ENCODE measurements at places on chromosomes 1 and 21.

GRCh38 chr1:156268336-156268735 lies 14.3 kb downstream of the SMG5 start:
- DNase-seq = no peak

- DNase-seq = no peak
Observed at GRCh38 chr1:62398377-62398776, 38.5 kb upstream of the USP1 start.

GRCh38 chr1:107919953-107920352 lies 45.0 kb downstream of the VAV3 start:
- no peak for DNase-seq

GRCh38 chr1:171817511-171818265 lies 23.6 kb upstream of the DNM3 start:
- DNase-seq = no peak

DNA sequence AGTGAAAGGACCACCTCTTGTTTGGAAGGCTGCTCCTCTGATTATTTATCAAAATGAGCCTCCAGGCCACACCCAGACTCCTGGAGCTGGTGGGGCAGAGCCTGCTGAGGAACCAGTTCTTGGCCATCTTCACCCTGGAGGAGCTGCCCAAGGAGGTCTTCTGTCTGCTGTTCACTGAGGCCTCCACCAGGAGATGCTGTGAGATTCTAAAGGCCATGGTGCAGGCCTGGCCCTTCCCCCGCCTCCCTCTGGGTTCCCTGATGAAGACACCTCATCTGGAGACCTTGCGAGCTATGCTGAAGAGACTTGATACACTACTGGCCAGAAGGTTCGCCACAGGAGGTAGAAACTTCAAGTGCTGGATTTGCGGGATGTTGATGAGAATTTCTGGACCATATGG lies 61.7 kb upstream of the GJA8 start:
- DNase-seq = no peak

- no peak for DNase-seq
Observed at GRCh38 chr1:246602194-246602593, 35.9 kb downstream of the CNST start.

GRCh38 chr21:21614966-21615365 lies 616.8 kb downstream of the NCAM2 start:
- DNase-seq = no peak

- no peak for DNase-seq
Observed at GRCh38 chr1:182337736-182338571, 53.6 kb downstream of the GLUL start.

- no peak for DNase-seq
Observed at GRCh38 chr1:153790313-153790965, 15.2 kb downstream of the SLC27A3 start.

GRCh38 chr21:35792569-35793305 lies 267.6 kb downstream of the SETD4 start:
- DNase-seq = no peak

DNA sequence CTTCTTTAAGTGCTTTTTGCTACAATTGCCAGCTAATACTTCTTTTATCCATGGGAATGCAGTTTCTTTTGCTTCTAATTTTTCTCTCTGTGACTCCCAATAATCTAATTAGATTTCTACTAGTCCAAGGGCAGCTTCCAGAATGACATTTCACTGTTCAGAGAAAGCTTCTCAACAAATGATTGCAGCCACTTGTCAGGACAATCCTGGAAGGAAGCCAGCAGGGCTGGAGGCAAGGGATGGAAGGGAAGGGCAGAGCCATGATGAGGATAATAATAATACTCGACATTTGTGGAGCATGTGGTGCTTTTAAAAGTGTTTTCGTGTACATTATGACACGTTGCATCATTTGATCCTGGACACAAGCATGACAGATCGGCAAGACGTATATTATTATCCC lies 19.4 kb downstream of the F11R start:
- no peak for DNase-seq

DNA sequence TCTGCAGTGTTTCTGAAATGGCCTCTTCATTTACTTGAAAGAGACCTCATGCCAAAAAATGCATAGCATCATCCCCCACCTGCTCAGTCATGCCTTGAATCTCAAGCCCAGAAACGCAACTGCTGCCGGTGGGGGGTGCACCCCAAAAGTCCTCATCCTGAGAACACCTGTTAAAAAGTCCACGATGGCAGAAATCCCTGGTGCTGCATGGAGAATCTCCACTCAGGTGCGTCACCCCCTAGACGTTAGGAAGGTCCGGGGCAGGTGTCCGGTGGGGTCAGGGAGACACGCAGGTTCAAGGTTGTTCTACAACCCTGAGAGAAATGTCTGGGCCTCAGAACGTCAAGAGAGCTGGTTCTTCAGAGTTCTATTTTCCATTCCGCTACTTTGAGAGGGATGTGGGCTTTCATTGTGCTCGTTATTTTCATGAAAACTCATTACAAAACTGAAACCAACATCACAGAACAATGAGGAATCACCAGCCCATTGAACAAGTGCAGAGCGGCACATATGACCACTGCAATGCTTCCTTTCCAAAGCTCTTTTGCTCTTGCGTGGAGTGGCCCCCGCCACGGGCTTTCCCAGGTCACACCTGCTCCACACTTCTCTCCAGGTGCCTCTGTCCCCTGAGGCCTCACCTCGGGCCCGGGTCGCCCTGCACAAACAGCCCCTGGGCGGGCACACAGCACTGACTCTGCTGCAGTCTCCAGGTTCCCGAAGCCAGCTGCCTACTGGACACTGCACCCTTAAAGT lies 201.9 kb downstream of the TOMM20 start:
- DNase-seq = no peak

- no peak for DNase-seq
Observed at GRCh38 chr1:32894681-32895080, 6.5 kb downstream of the TMEM54 start.

DNA sequence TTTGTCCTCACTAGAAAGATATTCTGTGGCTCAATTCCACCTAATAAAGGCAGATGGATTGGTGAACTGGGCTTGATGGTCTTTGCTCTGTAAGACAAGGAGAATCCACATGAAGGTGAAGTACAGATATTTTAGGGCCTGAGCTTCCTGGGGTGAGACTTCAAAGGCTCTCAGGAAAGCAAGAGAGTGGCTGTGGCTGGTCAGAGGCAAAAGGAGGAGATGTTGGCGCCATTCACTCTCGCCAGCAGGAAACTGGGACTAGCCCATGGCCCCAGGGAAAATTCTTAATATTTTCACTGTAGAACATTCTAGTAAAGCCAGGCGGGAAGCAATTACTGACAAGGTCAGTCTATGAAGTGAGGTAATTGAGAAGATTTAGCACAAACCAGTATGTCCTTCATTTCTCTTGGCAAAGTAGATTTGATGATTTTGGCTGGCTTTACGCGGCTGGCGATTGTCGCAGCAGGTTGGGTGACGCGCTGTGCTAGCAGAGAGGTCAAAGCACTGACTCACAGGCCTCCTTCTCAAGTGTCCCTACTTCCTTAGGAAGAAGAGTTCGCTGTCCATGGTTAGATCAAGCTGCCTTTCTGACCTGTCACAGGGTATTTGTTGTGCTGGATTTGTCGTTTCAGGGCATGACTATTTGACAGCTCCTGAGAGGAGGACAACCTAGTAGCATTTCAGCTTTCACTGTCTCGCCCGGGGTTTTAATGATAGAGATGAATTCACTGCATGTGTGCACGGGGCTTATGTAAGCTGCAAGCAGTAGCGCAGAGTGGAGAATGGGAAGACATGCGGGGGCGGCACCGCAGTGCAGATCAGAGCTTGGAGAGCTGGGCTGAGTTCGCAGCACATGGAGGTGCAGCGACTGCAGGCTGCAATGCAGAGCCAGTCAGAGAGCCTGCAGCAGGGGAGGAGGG lies 32.7 kb downstream of the XCL1 start:
- DNase-seq = no peak

- no peak for DNase-seq
Observed at GRCh38 chr1:164417016-164417704, 141.8 kb upstream of the PBX1 start.

Measured in stimulated activated CD8-positive, alpha-beta memory T cell treated with anti-CD3 and anti-CD28 coated beads, Interleukin-15, amount 100 ng/mL, for 1 hour (primary cell).